ENCODE measurements at places on chromosomes 7 and 10.

DNA sequence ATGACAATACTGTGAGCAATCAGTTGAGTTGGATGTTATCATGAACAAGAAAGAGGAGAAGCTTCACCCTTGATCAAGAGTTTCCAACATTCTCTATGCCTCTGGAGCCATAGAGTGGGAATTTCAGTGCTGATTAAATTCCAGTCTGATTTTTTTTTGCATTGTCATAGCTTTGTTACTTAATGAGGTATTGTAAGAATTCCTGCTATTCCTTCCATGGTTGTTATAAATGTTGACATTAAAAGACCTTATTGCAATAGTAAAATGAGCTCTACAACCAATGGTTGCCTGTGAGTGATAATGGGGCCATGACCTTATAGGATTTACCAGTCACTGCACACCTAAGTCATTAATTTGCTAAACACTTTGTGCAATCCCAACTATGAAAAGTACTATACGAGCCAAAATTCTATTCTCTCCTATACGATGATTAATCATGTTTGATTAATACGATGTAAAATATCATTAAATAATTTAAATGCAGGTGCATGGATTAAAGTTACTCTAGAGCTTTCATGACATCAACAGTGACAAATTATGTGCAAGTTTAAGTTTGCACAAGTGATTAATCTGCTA is 353.2 kb upstream of the KLF6 start:
- DNase-seq: no peak

- no peak for DNase-seq
Measured at GRCh38 chr7:151790830-151791620, 85.9 kb downstream of the PRKAG2 start.

- no peak for DNase-seq
Measured at GRCh38 chr10:52335665-52336064, 21.6 kb downstream of the DKK1 start.

DNA sequence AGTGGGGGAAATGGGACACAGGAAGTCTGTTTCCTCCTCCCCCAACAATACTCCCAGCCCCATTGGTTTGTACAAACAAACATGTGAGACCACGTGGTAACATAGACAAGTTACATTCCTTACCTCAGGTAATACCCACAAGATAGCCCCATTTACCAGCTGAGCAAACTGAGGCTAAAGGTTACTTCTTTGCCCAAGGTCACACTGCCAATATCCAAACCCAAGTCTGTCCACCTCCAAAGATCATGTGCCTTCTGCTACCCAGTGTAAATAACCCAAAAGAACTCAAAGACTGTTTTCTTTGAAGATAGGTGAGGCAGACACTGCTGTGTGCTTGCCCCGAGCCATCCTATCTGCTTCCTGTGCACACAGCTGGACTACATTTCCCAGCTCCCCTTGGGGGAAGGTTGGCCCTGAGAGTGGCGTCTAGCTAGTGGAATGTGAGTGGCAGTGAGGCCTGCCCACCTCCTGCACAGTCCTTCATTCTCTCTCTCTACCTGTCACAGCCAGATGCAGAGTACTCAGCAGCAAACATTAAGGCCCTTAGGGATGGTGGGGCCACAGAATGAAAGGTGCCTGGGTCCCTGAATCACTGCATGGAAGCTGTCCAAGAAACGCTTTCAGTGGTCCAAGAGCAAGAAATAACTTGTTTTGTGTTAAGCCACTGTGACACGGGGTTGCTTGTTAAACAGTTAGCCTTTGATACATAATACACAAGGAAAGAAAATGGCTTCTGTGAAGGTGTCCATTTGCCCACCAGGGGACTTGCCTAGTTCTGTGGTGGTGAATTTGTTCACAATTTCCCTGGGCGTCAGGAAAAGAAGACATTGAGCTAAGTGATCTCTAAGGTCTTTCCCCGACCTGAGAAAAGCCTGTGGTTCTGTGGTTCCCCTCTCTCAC is 257.7 kb upstream of the NFE2L3 start:
- no peak for DNase-seq

DNA sequence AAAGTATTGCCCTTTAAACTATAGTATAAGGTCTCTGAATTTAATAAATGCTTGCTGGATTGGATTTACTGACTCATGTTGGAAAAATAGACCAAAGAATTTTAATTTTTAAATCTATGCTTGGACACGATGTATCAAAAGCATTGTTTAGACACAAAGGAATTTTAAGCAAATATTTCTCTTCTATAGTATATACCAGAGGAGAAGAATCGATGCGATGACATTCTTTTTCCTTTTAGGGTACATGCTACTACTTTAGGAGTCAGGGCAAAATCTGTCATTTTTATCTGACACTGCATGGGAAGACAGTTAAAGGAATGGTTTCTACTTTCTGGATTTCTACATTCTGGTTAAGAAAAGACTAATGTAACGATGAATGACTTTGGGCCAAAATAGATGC is 339.9 kb downstream of the BMPER start:
- no peak for DNase-seq

Measured in stimulated activated CD4-positive, alpha-beta T cell treated with anti-CD3 and anti-CD28 coated beads, TNF-alpha, amount 100 ng/mL, for 1 hour (primary cell).